Islet precursor cell (in vitro differentiated cells): ENCODE measurements at places on chromosomes 3 and 15.
A peak's percentile ranks its signal among the peaks of the same experiment; 100 is the strongest.

- DNase-seq, result no peak
These were observed 10.2 kb downstream of the CDCP1 start for GRCh38 chr3:45135959-45136358.

DNA sequence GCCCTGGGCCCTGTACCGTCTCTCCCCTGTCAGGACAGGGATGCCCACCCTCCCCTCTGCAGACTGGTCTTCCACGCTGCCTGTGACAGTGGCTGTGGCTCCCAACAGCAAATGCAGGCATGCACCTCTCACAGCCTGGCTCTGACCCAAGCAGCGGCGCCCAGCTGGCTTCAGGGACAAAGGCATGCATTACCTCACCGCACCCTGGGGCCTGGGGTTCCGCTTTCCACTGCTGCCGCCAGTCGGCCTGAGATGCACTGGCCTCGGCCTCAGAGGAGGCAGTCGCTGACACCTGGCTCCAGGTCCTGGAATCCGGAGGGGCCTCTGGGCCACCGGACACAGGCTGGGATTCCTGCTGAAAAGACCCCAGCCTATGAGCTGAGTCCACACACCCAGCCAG lies 70.3 kb downstream of the SCN5A start:
- DNase-seq, result peak; percentile 72

GRCh38 chr3:14520967-14521366 lies 19.2 kb downstream of the GRIP2 start:
- peak; percentile 57 for DNase-seq

GRCh38 chr3:108329947-108330346 lies 33.6 kb downstream of the HHLA2 start:
- DNase-seq, result no peak

DNA sequence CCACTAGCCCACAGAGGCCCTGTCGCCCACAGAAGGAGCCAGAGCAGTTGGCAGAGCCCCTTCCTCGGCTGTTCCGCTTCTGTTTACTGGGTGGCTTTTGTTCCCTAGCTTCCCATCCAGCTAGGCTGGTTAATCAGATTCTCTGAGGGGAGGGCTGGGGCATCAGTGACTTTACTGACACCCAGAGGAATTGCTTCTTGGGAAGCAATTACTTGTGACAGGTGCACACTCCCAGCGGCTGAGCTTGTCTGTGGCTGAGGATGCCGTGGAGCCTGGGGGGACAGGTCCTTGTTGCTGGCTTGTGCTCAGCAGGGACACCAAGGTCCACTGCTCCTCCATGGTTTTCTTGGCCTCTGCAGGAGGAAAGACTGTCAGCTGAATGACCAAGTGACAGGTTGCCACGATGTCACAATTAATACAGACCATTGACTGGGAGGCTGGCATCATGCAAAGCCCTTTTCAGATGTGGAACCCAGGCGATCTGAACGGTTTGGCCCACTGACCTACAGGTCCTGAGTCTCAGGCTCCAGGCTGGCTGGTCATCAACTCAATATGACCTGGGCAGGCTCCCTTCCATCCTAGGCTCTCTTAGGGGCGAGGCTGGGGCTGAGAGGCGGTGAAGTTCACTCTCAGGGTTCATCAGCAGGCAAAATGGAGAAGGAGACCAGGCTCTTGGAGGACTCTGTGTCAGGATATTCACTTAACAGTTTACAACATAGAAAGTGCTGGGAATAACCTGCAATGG lies 31.8 kb upstream of the SFMBT1 start:
- DNase-seq, result peak; percentile 50

DNA sequence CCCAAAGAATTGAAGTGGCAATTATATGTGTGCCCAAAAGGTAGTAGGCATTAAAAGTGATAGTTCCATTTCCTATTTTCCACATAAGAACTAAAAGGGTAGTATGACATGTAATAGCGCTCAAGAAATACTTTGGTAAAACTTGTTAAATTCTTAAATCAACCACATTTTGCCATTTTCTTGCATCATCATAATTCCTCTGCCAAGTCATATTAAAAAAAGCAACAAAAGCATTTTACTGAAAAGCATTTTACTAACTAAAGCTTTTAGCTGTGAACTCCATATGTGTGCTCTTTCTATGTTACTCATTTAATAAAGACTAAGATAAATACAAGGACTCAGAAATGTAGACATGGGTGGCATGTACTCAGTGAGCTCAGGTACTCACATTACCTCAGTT lies 70.1 kb downstream of the GPR160 start:
- no peak for DNase-seq

- DNase-seq, result no peak
These were observed 775 bp upstream of the CCDC39 start for GRCh38 chr3:180680097-180680430.

DNA sequence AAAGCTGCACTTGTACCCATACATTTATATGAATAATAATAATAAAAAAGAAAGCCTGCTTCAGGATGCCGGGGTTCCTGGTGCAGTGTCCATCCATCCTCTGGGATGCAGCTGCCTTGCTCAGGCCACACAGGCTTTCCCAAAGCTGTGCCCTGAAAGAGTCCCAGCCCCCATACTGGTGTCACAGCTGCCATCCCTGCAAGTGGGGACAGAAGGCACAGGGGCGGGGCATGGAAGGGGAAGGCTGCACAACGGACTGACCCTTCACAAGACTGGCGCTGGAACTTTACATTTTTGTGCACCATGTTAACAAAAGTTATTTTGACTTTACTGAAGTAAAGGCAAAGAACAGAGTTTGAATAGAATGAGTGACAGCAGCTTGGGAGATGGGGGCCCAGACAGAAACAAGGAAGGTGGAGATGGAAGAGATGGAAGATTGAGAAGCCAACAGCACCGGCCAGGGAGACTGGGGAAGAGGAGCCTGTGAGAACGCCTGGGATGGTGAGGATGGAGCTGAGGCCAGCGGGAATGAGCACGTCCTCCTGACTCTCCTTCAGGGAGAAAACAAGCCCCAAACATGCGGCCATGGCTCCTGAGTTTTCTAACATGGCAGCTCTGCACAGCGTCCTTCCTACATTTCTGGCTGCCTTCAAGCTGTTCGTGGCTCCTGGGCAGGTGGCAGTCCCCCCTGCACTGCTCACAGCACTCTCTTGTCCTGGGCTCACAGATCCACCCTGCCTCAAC lies 73.1 kb downstream of the ABTB1 start:
- DNase-seq, result no peak

DNA sequence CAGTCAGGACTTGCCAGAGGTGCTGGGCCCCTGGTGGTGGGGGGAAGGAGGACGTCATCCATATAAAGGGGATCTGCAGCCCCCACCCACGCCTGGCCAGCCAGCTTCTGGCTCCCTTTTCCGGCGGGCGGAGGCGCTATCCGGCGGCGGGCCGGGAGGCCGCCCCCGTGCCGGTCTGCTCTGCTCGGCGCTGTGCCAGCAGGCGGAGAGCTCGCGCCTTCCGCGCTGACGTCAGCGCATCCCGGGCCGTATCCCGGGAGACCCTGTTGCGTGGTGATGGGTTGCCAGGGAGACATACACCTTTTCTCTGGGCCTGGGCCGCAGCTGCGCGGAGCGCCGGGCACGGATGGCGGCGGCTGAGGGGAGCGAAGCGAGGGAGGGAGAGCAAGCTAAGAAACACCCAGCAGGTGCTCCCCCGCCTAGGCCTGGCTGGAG lies 1.1 kb downstream of the FAM131A start:
- peak; percentile 89 for DNase-seq

- no peak for DNase-seq
These were observed 872 bp downstream of the DLEC1 start for GRCh38 chr3:38039899-38040261.

- peak; percentile 39 for DNase-seq
These were observed 197.3 kb downstream of the OPA1 start for GRCh38 chr3:193790086-193790990.

DNA sequence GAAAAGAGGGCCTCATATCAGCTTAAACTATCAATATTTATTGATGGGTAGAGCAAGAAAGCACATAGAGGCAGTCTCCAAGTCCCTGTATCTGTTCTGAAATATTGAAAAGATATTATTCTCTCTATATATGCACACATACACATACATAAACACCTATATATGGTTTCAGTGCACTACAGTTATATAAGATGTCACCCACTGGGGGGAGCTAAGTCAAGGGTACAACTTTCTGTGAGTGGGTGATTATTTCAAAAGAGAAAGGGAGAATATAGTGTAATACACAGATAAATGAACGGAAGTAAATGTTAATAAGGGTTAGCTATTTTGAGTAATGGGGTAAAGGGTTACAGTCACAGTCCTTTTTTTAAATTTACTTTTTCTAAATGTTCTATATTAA lies 8.8 kb downstream of the SNTN start:
- DNase-seq, result no peak

DNA sequence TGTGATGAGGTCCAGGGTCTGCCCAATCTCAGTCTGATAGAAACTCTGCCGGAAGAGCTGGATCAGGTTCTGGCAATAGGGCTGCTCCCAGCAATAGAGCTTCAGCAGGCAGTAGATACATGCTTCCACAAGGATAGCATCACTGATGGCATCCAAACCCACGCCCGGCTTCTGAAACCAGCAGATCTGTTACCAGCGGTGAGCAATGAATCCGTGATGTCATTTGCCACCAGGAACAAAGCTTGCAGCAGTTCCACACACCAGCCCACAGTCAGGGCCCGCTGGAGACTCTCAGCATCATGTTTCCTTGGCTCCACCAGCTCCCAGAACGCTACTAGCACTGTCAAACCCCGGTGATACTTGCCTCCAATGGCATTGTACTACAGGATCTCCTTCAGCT lies 19.3 kb upstream of the TTBK2 start:
- DNase-seq, result peak; percentile 50
